ENCODE measurements at places on chromosomes 2 and 18.

DNA sequence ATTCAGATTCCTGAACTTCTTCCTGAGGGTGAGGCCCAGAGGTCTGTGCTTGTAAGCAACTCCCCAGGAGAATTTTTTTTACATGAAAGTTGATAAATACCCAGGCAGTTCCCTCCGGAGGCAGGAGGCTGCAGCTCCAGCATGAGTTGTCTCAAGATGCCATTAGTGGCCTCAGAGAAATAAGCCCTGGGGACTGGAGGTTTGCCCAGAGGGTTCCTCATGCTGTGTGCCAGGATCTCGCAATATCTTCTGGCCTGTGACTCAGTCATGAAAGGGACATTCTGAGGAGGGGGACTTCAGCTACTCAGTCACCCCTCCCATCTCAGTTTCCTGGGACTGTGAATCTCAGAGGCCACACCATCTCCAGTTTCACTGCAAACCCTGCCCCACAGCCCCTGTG, 49.9 kb downstream of the LYPD1 start:
- DNase-seq: no peak

DNA sequence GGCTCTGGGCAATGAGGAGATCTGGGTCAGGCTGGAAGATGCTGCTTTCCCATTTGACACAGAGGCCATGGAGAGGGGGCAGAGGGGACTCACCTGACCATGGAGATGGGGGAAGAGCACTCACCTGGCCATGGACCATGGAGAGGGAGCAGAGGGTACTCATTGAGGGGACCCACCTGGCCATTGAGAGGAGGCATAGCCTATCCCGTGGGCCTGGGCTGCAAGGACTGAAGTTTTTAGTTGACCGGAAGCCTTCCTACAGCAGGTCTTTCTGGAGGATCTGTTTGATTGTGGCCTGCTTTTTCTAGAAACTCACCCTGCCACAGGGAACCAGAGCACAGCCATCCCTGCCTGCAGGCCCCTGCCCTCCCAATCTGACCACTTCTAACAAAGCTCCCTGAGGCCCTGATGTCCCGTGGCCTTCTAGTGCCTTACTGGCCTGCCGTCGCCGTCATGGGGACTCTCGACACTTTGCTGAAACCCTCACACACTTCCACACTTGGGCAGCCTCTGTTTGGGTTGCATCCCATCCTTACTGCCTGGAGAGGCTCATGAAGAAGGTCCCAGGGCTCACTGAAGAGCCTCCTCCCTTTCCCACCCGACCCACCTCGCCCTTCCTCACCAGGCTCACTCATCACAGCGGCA, 5.1 kb upstream of the PROM2 start:
- DNase-seq: no peak

DNA sequence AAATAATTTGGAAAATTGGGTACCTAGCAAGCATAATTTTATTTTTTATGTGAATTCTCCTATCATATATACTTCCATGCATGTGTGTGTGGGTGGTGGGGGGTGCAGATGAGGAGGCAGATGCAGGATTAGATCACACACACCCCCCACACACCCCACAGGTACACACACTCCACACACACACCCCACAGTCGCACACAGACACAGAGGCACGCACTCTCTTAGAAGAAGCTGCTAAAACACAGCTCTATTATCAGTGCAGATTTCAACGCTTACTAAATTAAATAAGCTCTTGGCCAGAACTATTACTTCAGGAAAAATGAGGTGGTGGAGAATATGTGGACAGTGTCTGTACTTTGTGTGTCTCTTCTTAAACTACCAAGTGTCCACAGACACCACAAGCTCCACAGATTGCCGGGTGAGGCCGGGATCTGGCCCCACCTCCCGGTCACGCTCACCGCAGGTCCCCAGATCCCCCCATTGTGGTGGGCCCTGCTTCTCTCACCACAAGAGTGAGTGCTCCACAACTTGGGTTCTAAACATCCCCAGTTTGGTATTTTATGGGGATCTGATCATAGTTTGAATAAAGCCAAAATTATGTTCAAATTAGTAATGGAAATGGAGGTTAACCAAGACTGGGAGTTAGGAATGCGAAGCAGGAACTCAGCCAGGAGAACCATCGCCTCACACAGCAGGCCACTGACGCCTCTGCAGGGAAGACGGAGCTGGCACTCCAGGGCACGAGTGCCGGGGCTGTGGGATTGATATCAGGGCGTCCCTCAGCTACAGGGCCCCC, 102.1 kb downstream of the PXDN start:
- no peak for DNase-seq

DNA sequence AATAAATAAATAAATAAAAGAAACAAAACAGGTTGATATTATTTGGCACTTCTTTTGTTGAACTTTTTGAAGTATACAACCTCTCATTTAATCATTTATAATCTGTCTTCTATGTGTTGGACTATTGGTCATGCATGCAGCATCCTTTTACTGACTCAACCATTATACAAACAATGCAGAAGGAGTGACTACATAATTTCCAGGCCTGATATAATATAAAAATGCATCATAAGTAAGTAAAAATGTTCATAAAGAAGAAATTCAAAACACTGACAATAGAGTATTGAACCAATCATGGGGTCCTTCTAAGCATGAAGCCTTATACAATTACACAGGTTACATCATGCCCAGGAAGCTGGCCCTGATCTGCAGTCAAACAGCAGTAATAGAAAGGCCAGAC, 141.5 kb upstream of the FN1 start:
- no peak for DNase-seq

- DNase-seq: no peak
Observed at GRCh38 chr18:54357082-54357659, 487 bp downstream of the STARD6 start.

DNA sequence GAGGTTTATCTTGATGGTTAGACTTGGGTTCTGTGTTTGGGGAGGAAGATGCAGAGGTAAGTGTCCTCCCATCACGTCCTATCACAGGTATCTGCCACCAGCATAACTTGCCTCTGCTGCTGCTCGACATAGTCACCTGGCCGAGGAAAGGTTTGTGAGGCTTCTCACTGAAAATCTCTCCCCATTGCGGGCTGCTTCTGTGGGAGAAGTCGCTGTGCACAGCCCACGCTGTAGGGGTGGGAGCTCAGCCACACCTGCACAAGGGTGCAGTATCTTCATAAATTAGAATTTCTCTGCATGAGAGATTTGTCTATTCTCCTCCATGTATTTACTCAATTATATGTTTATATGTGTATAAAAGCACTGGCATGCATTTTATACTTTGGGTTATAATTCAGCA, 415.7 kb upstream of the MYT1L start:
- no peak for DNase-seq

GRCh38 chr2:25614711-25615110, 58.7 kb downstream of the DTNB start:
- DNase-seq: no peak

DNA sequence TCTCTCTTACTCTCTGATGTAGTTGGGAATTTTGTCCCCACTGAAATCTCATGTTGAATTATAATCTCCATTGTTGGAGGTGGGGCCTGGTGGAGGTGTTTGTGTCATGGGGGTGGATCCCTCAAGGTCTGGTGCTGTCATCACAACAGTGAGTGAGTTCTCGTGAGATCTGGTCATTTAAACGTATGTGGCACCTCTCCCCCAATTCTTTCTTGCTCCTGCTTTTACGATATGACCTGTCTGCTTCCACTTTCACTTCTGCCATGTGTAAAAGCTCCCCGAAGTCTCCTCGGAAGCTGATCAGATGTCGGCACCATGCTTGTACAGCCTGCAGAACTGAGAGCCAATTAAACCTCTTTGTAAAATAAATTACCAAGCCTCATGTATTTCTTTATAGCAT, 337.8 kb upstream of the CDH2 start:
- no peak for DNase-seq

All from activated CD4-positive, alpha-beta T cell treated with anti-CD3 and anti-CD28 coated beads, Interleukin-2, amount 50 U/mL, for 1 hour (primary cell).